ENCODE measurements at places on chromosomes 7 and 10.

GRCh38 chr10:32985775-32986350 lies 27.8 kb upstream of the ITGB1 start:
- no peak overlapping the region for H3K27ac ChIP-seq
- H3K27me3 ChIP-seq, result no peaks in the 10 kb centered on the region
- peaks cover 28% of the 10 kb centered on the region for H3K4me1 ChIP-seq
- no peak for DNase-seq
- no peaks in the 10 kb centered on the region for H3K36me3 ChIP-seq
- H3K4me3 ChIP-seq, result no peak overlapping the region

DNA sequence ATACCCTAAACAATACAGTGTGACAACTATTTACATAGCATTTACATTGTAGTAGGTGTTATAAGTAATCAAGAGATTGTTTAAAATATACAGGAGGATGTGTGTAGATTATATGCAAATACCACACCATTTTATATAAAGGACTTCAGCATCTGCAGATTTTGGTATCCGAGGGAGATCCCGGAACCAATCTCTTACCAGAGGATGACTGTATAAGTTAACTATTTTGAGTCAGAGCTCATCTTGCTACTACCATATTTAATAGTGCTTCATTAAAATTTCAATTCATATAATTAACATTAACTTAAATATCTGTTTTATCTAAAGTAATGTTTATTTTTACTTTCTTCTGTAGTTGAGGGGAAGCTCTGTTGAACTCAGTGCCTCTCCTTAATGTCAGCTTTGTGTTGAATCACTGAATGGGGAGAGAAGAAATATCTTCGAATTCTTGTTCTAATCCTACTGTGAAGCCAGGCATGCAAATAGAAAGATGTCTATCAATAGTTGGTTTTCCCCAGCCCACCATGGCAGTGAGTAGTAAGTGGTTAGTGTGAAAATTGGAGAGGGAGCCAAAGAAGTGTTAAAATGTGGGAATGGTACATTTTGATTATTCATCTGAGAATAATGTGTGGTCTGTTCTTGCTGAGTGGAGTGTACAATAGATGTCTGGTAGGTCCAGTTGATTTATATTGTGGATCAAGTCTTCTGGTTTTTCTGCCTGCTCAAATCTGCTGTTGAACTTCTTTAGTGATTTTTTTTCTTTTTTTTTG lies 90.1 kb upstream of the CYP26C1 start:
- no peaks in the 10 kb centered on the region for H3K27me3 ChIP-seq
- no peak for DNase-seq
- peaks cover 4% of the 10 kb centered on the region for H3K36me3 ChIP-seq
- H3K4me3 ChIP-seq, result no peak overlapping the region
- H3K27ac ChIP-seq, result no peak overlapping the region
- H3K4me1 ChIP-seq, result no peaks in the 10 kb centered on the region

DNA sequence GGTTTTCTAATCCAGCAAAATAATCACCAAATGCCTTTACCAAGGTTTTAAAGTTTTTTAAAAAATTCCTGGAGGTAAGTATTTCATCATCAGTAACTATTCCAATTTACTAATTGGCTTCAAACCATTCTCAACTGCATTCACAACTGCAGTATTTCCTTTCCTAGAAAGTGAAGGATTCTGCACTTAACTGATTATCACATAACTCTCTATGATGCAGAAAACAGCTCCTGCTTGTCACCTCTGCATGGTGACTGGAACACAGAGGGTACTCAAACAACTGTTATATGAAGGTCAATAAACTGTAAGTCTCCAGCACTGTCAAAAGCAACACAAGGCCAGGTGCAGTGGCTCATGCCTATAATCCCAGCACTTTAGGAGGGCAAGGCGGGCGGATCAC lies 42.6 kb downstream of the SRPK2 start:
- no peaks in the 10 kb centered on the region for H3K27me3 ChIP-seq
- peaks cover 63% of the 10 kb centered on the region for H3K4me1 ChIP-seq
- H3K36me3 ChIP-seq, result no peaks in the 10 kb centered on the region
- no peak overlapping the region for H3K27ac ChIP-seq
- DNase-seq, result no peak

GRCh38 chr10:78690354-78691111 lies 378.2 kb upstream of the ZMIZ1 start:
- no peaks in the 10 kb centered on the region for H3K36me3 ChIP-seq
- no peak overlapping the region for H3K4me3 ChIP-seq
- H3K4me1 ChIP-seq, result no peaks in the 10 kb centered on the region
- DNase-seq, result no peak

DNA sequence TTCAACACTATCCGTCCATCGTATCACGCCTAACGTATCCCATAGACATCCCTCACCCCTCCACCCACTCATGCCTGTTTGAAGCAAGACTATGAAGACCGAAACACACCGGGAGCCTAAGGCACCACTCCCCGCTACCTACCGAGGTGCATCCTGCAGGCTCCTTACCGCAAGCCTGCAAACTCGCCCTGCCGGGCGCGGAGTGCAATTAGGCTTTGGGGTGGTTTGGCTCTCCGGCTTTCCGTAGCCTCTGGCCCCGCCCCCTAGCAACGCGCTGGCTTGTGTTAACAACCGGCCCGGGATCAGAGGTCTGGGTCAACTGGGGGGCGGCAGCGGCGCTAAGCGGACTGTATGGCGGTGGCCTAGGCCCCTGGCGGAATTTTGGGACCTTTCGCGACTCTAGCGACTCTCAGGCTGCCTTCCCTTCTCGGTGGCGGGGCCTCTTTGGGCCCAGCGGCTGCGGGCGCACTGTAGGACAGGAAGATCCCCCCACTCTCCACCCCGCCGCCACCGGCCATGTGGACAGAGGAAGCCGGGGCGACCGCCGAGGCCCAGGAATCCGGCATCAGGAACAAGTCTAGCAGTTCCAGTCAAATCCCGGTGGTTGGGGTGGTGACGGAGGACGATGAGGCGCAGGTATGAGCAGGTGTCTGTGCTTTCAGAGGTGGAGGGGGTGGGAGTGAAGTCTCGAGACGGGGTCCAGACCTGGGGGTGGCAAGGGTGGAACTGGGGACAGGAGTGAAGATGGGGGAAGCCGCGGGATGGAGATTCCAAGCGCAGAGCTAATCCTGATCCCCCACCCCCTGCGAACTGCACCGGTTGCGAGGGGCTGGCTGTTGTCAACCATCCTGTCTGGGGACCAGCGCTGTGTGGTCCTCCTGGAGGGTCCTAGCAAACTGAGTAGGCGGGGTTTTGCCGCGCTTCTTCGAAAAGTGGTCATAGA lies at the start of gene CFAP69:
TSS of gene CFAP69 (plus strand) at position 266 of the 943 bp plus-strand sequence. CDS start at position 517, 251 bp downstream.
- H3K27me3 ChIP-seq, result peaks cover 22% of the 10 kb centered on the region
- DNase-seq, result peak; percentile 73
- no peaks in the 10 kb centered on the region for H3K36me3 ChIP-seq
- H3K4me1 ChIP-seq, result no peaks in the 10 kb centered on the region

DNA sequence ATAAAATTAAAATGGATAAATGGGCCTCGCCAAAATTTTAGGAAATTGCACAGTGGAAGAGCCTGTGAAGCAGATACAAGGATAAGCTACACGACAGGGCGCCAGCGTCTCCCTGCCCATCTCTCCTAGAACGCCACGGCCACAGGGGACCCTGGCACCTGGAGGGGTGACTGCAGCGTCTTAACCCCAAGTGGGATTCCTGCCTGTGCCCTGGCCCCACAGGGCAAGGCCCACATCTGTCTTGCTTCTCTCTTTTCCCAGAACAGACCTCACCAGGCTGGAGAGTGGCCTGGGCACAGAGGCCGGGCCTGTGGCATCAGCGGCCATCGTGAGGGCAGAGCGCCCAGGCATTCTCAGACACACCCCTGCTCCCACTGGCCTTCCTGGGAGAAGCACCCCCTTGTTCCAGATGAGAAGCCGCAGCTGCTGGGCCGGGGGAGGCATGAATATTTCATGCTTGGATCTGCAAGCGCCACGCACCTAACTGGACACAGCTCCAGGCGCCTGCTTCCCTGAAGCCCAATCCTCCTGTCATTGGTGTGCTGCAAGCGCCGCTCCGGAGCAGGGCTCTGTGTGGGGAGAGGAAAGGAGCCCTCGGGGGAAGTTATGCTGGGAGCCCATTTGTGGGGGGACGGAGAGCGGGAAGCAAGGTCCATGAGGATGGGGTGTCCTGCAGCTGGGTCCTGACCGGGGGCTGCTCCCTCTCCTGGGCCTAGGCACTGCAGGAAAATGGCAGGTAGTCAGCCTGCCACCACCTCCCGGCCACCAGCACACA lies 153.5 kb downstream of the ELFN1 start:
- H3K4me1 ChIP-seq, result peaks cover 43% of the 10 kb centered on the region
- H3K27me3 ChIP-seq, result no peaks in the 10 kb centered on the region
- DNase-seq, result no peak
- H3K36me3 ChIP-seq, result no peaks in the 10 kb centered on the region
- H3K4me3 ChIP-seq, result no peak overlapping the region

DNA sequence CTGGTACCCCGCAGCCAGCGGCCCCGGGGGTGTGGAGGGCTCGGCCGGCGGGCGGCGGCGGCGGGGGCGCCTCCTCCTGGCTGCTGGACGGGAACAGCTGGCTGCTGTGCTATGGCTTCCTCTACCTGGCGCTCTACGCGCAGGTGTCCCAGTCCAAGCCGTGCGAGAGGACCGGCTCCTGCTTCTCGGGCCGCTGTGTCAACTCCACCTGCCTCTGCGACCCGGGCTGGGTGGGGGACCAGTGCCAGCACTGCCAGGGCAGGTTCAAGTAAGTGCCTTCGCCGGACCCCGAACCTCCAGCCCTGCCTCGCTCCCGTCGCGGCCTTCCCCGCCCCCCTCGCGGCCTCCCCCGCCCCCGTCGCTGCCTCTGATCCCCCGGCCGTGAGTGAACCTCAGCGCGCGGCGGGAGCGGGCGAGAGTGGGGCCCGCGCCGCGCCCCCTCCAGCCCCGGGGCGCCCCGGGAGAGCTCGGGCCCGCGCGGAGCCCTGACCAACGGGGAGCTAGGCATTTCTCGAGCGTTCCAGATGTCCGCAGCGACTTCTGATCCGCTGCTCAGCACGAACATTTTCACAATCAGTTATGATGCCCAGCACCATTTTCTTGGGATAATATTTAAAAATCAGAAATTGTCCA lies 727 bp downstream of the ATRNL1 start:
- H3K4me3 ChIP-seq, result peak overlapping the region; percentile 31
- H3K27ac ChIP-seq, result no peak overlapping the region
- DNase-seq, result no peak
- H3K36me3 ChIP-seq, result no peaks in the 10 kb centered on the region

DNA sequence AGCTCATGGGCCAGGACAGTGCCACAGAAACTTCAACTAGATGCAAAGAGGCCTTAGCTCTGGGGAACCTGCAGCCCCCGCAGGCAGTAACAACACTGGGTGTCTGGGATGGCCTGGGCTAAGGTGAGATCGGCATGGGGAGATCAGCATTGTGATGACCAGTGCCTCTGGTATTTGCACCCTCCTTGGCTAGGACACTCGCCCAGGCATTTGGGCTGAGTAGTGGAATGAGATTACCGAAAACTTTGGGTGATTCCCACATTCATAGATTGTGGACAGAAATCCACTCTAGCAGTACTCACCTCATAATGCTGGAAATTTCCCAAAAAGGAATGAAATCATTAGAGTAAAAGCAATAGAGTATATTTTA lies 70.6 kb upstream of the ZMIZ2 start:
- DNase-seq, result no peak
- H3K36me3 ChIP-seq, result peaks cover 74% of the 10 kb centered on the region
- no peak overlapping the region for H3K27ac ChIP-seq
- H3K4me1 ChIP-seq, result no peaks in the 10 kb centered on the region
- H3K4me3 ChIP-seq, result no peak overlapping the region

DNA sequence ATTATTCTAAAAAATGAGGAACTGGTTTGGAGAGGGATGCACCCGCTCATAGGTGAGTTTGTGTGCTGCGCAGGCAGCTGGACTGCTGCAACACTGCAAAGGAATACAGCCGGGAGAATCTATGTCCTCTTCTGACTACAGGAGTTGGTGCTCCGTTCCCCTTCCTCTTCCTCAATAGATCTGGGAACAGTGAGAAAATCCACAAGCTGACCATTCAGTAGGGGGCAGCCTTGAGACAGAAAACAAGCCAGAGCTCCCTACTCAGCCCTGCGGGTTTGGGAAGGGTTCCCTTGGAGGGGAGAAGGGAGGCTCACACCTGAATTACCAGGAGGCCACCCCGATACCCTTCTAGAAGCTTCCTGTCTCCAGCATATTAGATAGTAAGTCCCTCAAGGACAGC lies 87.3 kb upstream of the FOXI2 start:
- H3K4me3 ChIP-seq, result no peak overlapping the region
- H3K27me3 ChIP-seq, result no peaks in the 10 kb centered on the region
- DNase-seq, result no peak

- no peaks in the 10 kb centered on the region for H3K36me3 ChIP-seq
- H3K27ac ChIP-seq, result no peak overlapping the region
- no peaks in the 10 kb centered on the region for H3K4me1 ChIP-seq
Observed at GRCh38 chr7:7554021-7554432, 12.7 kb upstream of the MIOS start.

- no peak overlapping the region for H3K27ac ChIP-seq
- H3K4me3 ChIP-seq, result no peak overlapping the region
- H3K4me1 ChIP-seq, result no peaks in the 10 kb centered on the region
- no peaks in the 10 kb centered on the region for H3K36me3 ChIP-seq
- H3K27me3 ChIP-seq, result peaks cover 53% of the 10 kb centered on the region
Observed at GRCh38 chr10:101311185-101312066, 42.5 kb upstream of the BTRC start.

DNA sequence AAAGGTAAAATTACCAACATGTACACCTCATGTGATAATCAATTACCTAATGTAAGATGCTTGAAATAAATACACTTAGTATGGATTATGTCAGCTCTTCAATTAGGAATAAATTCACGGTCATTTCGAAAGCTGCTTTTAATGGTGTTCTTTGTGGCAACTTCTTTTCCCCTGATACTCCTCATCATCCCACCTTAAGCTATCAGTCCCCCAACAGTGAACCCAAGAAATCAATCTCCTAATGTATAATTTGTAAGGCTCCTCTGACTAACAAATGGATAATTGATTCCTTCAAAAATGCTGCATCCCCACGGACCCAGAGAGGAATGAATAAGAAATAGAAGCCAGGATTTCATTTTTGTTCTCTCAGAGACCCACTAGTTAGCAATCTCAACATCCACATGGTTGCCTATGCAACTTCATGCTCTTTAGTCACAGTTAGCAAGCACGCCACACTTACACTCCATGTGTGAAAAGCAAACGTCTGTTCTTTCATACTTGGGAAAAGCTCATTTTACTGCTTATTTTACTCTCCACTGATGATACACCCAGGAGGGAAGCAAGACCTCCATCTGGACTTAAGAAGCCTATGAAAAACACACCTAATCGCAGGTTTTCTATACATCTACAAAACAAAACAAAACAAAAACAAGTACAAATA lies 70.1 kb downstream of the VPS41 start:
- peaks cover 4% of the 10 kb centered on the region for H3K36me3 ChIP-seq
- no peak for DNase-seq
- no peak overlapping the region for H3K27ac ChIP-seq
- no peaks in the 10 kb centered on the region for H3K27me3 ChIP-seq

- DNase-seq, result no peak
- H3K27me3 ChIP-seq, result no peaks in the 10 kb centered on the region
- no peak overlapping the region for H3K27ac ChIP-seq
- no peaks in the 10 kb centered on the region for H3K36me3 ChIP-seq
- H3K4me3 ChIP-seq, result no peak overlapping the region
- H3K4me1 ChIP-seq, result no peaks in the 10 kb centered on the region
Observed at GRCh38 chr10:60906411-60906810, 37.6 kb downstream of the RHOBTB1 start.

Measured in T-cell (primary cell).